ENCODE measurements at places on chromosomes 6 and 20. TPM values are rescaled to one million over a fixed set of nuclear protein-coding genes. Genes with fewer than 3 reads are reported as not detected.

The CLIC1 gene
- total RNA-seq: 581 TPM

The ADTRP gene
- 0.72 TPM for total RNA-seq

The ADGRG6 gene
- 0.36 TPM for total RNA-seq

The BTN3A1 gene
- total RNA-seq: 25.3 TPM

The GPR31 gene
- not detected for total RNA-seq

The PLAGL2 gene
- 2.7 TPM for total RNA-seq

The OR2B6 gene
- not detected for total RNA-seq

Data from osteoblast (primary cell).